ENCODE measurements at places on chromosomes 11 and 22.

DNA sequence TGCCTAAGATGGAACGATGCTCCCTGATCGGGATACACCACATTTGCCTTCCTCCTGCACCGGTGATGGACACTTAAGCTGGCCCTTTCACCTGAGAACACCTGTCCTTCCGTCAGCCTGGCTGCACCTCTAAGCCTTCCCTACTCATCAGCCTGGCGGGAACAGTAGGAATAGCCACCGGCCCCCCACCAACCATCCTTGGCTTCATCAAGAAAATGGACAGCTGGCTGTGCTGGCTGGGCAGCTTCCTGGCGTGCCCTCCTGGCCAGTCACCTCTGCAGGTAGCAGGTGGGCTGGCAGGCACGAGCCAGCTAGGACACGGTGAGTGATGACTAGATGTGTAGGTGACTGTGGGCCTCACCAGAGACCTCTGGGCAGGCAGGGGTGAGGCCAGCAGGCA, 142.8 kb downstream of the CTTN start:
- DNase-seq, result no peak

DNA sequence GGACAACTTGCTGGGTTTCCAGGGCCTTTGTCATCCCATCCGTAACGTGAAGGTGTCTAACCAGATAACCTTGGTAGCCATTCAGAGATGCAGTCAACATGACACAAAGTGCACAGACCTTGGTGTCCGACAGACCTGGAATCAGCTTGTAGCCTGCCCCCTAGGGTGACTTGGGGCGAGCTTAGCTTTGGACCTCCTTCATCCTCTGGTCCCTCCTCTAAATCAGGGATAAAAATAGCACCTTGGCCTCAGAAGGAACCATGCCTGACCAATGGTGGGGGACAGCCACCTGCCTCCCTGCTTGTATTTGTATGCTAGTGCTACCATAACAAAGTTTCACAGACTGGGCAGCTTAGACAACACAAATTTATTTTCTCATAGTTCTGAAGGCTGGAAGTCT, 3.7 kb downstream of the SNRPD3 start:
- no peak for DNase-seq

DNA sequence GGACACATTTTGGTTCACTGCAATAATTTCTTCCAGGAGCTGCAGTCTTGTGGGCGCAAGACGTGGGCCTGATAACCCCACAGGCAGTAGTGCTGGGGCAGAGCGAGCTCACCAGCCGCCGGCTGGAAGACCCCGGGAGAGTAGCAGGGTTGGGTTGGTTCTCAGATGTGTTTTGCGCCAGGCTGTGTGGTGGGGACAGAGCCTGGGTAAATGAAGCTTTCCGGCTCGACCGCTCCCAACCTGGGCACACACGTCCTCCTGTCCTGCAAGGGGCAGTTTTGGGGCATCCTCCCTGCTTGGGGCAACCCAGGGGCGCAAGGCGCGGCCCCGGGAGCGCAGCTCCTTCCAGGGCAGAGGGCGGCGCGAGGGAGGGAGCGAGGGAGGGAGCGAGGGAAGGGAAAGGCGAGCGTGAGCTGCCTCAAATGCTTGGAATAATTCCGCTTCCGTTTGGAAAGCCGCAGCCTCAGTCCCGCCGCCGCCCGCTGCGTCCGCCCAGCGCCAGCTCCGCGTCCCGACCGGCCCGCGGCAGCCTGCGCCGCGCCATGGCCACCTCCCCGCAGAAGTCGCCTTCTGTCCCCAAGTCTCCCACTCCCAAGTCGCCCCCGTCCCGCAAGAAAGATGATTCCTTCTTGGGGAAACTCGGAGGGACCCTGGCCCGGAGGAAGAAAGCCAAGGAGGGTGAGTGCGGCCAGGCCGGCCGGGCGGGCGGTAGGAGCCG, at the start of gene PARVA:
Gene PARVA, plus strand, starts transcription at position 466 of the 718 bp plus-strand sequence. Its CDS starts 77 bp downstream, at position 543.
- peak; percentile 87 for DNase-seq

DNA sequence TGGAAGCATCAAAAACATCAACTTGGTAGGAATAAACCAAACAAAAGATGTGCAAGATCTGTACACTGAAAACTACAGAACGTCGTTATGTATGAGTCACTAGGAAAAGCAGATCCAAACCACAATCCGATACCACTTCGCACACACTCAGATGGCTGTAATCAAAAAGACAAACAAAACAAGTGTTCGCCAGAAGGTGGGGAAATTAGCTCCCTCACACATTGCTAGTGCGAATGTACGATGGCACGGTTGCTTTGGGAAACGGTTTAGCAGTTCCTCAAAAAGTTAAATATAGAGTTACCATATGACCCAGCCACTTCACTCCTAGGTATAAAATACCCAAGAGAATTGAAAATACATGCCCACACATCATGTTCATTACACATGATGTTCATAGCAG, 14.8 kb upstream of the CARD10 start:
- DNase-seq, result no peak

DNA sequence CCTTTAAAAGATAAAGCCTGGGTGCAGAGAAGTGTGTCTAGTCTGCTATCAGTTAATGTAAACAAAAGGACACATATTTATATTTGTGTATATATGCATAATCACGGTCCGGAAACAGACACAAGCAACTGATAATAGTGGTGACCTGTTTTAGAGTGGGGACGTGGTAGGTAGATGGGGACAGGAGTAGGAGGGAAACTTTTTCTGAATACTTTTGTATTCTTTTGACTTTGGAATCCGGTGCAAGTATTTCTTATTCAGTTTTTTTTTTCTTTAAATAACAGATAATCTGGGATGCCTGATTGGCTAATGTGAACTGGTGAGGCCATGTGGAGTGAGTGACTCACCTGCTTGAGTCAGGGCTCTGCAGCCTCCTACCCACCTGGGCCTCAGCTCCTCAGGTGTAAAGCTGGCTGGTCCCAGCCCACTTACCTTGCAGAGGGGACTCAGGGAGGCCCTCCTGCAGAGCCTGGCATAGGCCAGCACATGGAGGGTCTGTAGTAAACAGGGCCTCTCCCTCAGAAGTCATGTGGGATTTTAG, 15.3 kb downstream of the MICAL2 start:
- no peak for DNase-seq

DNA sequence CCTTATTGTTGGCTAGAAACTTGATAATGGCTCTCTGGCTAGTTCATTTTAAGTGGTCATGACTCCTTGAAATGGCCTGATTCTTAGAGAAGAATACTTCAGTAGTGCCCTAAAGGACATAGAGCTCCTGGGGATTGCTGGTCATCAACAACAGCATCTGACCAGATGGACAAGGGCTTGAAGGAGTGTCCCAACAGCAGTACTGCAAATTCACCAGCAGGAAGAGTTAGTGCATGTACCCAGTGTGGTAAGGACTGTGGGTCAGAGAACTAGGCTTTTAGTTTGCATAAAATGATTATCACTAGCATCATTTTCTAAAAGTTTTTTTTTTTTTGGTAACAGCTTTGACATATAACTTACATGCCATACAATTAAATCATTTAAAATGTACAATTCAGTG, 39.5 kb upstream of the CUL5 start:
- DNase-seq, result no peak

- no peak for DNase-seq
These were observed 58.5 kb downstream of the SMCO4 start for GRCh38 chr11:93484716-93485115.

DNA sequence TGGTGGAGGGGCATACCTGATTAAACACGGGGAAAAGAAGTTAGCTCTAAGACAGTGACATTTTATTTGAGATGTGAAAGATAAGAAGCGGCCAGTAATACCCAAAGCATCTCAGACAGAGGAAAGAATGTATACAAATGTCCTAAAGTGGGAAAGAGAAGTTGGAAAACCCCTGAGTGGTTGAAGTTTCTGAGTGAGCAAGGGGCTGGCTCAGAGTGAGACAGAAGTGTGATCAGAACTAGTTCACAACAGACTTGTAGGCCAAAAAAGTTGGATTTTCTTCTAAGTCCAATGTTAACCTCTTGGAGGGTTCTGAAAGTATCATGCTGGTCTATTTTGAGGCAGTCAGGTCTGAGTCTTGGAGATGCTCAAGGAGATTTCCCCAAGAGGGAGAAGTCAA, 608.7 kb downstream of the SOX6 start:
- DNase-seq, result no peak

- peak; percentile 93 for DNase-seq
These were observed at the start of gene ANO3 for GRCh38 chr11:26331911-26332571. ANO3 (plus strand) TSS chr11:26332130; CDS start chr11:26332276, 146 bp downstream.

DNA sequence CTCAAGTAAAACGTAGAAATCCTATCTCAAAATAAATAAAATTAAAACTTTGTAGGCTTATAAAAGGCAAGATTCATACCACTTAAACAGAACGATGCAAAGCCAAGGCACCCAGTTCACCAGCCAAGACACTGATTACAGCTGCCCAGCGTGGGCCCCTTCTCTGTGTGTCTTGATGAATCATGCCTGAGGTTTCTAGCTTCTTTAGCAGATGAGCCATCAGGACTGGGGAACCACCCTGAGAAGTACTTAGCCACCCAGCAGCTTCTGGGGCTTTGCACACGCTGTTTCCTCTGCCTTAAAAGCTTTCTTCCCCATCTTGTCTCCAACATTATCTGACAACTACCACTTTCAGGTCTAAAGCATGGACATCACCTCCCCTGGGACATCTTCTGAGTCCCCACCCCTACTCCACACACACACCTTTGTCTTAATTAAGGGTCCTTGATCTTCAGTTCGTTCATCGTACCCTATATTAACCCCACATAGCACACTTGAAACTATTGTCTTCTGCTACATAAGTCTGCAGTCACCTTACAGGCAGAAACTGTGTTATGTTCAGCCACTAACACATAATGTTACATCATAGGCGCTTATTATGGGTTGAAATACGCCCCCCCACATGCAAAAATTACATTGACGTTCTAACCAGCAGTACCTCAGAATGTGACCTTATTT, 8.7 kb upstream of the LAYN start:
- no peak for DNase-seq

- no peak for DNase-seq
These were observed 372.4 kb downstream of the NXPE2 start for GRCh38 chr11:115050756-115051155.

GRCh38 chr11:65611758-65612603, 2.0 kb downstream of the MAP3K11 start:
- no peak for DNase-seq

DNA sequence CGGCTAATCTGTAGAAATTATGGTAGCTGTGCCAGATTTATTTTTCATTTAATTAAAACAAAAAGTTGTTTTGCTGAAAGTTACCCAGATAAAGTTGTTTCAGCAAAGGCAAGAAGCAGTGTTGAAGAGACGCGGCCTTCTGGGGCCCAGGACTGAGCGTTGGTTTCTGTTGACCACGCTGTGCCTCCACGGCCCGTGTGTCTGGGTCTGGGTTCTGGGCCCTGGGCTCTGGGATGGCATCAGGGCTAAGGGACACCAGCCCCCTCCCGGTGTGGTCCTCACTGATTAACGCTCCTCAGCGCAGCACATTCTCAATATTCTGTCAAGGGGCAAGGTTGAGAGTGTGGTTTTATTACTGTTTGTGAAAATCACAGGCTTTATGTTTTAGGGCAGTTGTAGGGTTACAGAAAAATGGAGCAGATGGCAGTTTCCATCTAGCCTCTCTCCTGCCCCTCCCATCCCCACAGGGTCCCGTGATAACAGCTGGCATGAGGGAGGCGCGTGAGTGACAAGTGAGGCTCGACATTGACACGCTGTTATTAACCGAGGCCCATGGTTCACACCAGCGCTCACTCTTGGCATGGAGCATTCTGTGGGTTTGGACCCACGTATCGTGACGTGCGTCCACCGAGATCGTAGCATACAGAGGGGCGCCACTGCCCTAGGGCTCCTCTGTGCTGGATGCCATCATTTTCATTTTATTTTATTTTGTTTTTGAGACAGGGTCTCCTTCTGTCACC, 1231.4 kb downstream of the BRD1 start:
- DNase-seq, result no peak

DNA sequence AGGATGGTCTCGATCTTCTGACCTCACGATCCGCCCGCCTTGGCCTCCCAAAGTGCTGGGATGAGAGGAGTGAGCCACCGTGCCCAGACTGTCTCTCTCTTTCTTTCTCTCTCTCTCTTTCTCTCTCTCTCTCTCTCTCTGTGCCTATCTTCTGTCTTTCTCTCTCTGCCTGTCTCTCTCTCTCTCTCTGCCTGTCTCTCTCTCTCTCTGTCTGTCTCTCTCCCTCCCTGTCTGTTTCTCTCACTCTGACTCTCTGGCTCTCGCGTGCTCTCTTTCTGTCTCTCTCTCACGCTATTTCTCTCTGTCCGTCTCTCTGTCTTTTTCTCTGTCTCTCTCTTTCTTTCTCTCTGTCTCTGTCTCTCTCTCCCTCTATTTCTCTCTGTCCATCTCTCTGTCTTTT, 3911.2 kb upstream of the OR11H1 start:
- no peak for DNase-seq

GRCh38 chr11:119772641-119773415, 43.8 kb upstream of the NECTIN1 start:
- DNase-seq, result no peak

DNA sequence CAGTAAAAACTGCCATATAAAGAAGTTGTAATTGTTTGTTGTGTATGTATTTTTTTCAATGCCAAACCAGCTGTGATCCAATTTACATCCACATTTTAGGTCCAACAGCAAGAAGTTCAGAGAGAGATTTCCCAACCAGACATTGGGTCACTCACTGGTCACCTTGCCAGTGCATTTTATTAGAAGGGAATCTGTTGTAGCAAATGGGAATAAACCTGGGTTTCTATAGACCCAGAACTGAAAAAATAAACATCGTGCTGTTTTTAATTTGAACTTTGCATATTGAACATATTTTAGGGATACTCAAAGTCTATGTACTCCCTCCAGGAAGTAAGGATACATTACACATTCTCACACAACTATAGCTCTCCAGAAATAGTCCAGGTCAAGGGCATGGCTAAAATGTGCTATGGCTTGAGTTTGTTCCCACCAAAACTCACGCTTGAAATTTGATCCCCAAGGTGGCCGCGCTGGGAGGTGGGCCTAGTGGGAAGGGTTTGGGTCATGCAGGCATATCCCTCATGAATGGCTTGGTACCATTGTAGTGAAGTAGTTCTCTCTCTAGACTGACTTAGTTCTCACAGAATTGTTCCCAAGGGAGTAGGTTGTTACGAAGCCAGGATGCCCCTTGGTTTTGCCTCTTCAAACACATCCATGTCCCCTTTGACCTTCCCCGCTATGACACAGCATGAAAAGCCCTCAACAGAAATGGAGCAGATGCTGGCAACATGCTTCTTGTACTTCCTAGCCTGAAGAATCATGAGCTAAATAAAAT, 90.9 kb downstream of the RRAS2 start:
- DNase-seq, result no peak
